Sigmoid colon (tissue), 7 donors: ENCODE measurements at places on chromosomes 6 and 20. TPM values are rescaled to one million over a fixed set of nuclear protein-coding genes. Genes with fewer than 3 reads are reported as not detected.

Gene TAP1
- 22.5 TPM for total RNA-seq

Gene DEK
- total RNA-seq: 236 TPM

Gene PI3
- not detected for total RNA-seq

Gene SIRPA
- 25.5 TPM for total RNA-seq

Gene PHF3
- 80.5 TPM for total RNA-seq

Gene SLC22A2
- total RNA-seq: 0.99 TPM

Gene ULBP3
- total RNA-seq: not detected

GRCh38 chr20:35772563-35773058 is 796 bp downstream of the PHF20 start:
- DNase-seq: no peak

GRCh38 chr6:157291356-157291755 is 32.0 kb downstream of the TMEM242 start:
- no peak for DNase-seq

GRCh38 chr6:5468586-5468985 is 207.3 kb downstream of the FARS2 start:
- DNase-seq: no peak

DNA sequence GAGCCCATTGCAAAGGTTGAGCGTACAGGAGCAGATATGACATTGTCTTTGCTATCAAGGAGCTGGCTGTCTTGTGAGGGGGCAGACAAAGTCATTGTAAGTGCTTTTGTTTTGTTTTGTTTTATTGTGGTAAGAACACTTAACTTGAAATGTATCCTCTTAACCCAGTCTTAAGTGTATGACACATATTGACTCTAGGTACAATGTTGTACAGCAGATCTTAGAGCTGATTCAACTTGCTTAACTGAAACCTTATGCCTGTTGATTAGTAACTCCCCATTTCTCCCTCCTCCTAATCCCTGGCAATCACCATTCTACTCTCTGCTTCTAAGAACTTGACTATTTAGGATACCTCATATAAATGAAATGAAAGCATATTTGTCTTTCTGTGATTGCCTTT is 429.0 kb downstream of the BMP2 start:
- no peak for DNase-seq

DNA sequence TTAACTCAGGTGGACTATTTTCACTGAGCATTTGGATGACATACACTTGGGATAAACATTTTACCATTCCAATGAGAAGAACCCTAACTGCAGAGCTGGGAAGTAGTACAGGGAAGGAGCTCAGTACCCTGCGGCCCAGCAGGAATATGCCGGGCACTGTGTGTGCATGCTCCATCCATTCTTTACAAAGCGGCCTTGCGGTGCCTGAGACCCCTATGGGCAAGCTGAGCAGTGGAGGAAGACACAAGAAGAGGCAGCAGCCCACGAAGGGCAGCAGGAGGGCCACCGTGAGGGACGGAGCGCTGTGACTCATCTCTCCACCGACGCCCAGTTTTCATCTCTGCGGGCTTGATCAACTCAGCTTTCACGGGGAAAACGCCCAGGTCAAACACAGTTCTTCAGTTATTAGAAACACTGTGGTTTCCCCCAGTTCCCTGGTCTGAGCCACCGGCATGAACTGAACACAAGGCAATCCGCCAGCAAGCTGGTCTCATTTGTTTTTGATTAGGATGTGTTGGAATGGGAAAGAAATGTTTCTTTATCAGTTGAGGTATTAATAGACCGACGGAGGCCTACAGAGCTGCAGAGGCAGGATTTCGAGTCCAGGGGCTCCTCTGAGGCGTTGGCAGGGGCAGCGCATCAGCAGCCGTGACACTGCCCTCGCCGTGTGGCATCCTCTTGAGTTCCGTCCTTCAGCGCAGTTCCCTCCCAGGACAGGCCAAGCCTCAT is 44.9 kb downstream of the IRF4 start:
- no peak for DNase-seq

GRCh38 chr6:217048-217659 is 75.1 kb upstream of the DUSP22 start:
- DNase-seq: no peak

DNA sequence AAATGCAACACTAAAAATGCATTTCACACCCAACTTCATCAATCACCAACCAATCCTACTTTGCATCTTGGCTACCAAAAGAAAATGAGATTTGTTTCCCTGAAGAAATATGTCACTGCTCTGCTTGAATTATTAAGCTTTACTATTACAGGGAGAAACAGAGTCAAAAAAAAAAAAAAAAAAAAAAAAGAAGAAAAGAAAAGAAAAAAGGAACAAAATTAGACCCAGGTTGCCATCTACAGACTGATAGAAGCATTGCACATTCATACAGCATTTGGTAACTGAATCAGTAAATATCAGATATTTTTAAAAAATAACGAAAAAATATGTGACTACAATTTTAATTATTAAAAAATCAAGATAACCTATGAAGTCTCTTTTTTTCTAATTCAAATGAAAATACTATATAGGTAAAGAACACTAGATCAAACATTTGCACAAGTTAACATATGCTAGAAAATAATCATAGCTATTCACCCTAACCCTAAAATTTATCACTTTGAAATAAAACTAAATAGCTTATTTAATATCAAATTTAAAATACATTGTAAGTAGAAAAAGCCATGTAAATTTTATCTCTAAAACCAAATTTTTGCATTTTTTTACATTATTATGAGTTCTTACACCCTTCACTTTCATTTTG is 83.3 kb downstream of the DCDC2 start:
- no peak for DNase-seq

DNA sequence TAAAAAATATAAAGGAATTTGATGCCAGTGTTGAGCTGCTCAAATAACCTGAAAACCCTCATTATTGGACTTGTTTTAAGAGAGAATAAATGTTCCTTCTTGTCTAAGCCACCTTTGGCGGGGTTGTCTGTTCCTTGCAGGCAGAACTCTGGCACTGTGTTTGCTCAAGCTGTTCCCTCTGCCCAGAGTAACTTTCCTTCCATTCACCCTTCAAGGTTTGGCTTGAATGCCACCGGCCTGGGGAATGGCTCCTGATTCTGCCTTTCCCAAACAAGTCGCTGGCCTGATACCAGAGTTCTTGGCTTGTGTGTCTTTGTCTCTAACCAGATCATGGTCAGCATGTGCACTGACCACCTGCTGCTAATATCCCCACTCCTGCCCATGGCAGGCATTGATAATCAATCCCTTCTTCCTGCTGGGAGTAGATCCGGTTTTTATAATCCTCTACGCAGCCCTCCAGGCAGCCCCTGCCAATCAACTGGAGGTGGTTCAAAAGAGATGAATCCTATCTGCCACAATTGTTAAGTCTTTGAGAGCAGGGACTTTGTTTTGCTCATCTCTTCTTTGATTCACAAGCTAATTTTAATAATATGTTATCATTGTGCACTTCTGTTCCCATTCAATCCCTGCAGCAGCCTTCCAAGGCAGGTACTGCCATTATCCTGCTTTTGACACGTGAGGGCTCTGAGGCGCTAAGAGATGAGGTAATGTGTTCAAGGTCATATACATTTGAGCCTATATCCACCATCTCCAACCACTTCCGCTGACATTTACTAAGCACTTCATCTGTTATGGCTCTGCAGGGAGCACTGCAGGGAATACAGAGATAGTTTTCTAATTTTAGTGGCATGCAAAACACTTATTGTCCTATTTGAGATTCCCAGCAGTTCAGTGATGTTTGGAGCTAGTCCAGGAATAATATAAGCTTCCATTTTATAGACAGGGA is 3.1 kb upstream of the CCM2L start:
- DNase-seq: no peak

DNA sequence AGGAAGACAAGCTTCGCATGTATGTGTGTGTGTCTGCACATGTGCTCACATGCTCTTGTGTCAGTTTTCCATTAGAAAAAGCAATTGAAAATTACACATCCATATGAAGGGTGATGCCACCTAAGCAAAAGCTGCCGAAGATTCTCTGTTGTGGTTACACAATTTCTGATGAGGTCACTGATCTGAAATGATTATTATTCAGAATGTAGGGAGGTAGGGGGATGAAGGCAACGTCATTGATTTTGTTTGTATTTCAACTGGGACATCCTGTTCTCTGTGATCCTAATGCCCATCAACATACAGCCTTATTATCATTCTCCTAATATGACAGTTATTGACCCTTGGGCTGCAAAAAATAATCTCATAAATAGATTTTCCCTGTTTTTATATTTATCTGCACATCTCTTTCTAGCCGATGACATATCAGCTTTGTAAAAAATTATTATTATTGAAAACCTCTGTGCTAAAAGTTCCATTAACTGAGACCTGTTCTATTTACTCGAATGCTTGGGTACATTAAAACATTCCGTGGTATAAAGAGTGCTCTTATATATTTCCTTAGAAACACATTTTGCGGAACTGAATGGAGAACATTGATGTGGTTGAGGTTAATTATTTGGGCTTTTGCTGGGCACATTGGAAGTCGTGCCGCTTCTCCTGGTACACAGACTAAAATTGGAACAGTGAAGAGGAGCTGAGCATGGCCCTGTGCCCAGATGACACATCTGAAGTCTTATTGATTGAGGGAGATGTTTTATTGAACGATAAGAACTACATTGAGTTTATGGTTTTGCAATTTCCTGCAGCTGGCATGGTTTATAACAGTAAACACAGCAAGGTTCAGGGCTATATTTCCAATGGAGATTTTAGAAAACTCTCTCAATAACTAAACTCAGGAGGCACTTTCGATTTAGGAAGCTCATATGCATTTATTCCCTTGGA is 51.3 kb downstream of the ZNF831 start:
- no peak for DNase-seq

DNA sequence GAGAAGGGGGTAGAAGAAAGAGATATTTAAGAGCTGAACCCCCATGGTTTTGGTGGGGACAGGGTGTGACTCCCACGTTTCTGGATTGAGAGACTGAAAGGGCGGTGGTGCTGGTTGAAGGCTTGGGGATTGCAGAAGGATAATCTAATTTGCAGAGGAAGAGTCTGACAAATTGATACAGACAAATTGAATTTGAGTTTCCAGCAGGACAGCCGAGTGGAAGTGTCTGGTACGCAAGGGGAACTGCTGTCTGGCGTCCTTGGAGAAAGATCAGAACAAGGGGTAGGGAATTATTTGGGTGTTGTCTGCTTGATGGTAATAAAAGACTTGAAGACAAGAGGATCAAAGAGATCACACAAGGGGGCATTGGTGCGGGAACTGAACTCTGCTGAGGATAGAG is 40.5 kb upstream of the MDGA1 start:
- DNase-seq: no peak

DNA sequence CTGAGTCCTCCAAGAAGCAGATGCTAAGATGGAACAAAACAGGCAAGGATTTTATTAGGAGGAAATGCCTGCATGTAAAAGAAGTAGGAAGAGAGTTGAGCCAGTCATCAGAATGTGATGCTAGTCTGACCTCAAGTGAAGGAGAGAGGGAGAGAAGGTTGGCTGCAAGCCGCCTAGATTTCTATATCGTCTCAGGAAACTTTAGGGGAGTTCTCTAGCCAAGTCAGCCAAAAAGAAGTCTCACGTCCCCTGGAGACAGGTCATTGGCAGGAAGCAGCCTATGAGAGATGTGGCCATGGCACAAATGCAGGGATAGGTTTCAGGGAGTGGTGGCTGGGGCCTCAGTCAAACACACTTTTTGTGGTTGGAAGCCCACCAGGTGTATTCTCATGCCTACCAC is 378.0 kb downstream of the CD109 start:
- DNase-seq: no peak

- DNase-seq: no peak
Observed at GRCh38 chr6:56091159-56091869, 156.1 kb downstream of the COL21A1 start.

GRCh38 chr20:5395932-5396727 is 79.4 kb upstream of the PROKR2 start:
- DNase-seq: no peak

GRCh38 chr6:160861824-160862223 is 129.7 kb upstream of the MAP3K4 start:
- no peak for DNase-seq

DNA sequence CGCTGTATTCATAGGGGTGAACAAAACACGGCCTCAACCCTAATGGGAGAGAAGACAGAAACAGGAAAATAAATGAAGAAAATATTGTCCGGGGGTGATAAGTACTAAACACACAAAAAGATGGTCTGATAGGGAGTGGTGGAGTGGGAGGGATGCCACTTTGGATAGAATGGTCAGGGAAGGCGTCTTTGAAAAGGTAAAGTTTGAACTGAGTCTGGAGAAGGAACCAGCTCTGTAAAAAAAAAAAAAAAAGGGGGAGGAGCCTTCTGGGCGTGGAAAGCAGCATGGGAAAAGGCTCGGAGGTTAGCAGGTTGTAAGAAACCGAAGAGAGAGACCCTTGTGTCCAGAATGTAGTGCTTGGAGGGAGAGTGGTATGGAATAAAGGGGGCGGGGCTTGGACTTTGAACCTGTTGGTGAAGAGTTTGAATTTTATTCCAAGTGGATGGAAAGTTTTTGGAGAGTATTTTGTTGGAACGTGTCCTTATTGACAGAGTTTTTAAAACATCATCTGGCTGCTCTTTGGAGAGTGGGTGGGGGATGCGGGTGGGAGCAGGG is 1.8 kb downstream of the CHMP4B start:
- no peak for DNase-seq

- no peak for DNase-seq
Observed at GRCh38 chr6:169093770-169094551, 159.7 kb downstream of the THBS2 start.

GRCh38 chr6:138161088-138161337 is 726 bp upstream of the ARFGEF3 start:
- DNase-seq: no peak

DNA sequence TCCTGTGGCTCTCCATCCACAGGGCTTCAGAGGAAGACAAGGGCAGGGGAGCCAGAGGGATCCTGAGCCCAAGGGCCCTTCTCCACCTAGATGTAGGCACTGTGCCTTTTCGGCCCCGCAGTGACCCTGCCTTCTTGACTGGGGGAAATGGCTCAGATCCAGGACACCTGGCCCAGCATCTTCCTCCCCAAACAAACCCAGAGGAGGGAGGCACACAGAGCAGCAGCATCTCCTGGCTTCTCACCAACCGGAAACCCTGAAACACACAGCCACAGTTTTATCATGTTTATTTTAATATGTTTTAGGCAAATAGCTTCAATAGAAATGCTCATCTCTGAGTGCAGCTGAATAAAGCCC is 84.5 kb upstream of the LRFN2 start:
- no peak for DNase-seq

GRCh38 chr6:155292711-155293110 is 21.6 kb downstream of the TFB1M start:
- DNase-seq: no peak

DNA sequence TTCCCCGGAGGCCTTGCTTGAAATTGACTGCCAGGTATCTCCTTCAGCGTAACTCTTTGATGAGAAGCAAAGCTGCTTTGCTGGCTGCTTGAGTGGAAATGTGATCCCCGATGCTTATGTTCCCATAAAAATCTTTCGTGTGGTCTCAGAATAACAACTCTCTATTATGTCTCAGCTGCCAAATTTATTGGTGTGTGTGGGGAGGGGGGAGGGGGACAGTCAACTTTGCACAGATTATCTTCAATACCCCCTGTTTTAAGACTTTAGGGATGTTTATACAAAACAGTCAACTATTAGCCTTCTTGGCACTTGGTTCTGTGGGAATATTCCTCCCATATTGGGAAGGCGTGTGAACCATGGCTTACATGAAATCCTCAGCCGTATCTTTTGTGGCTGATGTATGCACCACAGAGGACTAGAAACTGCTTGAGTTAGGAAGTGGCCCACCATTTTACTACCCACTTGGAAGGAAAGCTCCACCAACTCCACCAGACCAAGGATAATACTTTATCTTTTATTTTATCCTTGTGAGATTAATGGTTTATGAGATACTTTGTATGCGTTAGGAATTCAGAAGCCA is 101.5 kb upstream of the SLC24A3 start:
- DNase-seq: no peak
